ENCODE measurements at places on chromosomes 12 and 14.

GRCh38 chr12:118498171-118498570 is 121.8 kb downstream of the SUDS3 start:
- no peak for DNase-seq

- DNase-seq: no peak
Measured at GRCh38 chr12:18462442-18462841, 201.1 kb downstream of the PIK3C2G start.

GRCh38 chr12:103369929-103370328 is 125.8 kb downstream of the C12orf42 start:
- DNase-seq: no peak

GRCh38 chr14:86221755-86222154 is 691.8 kb downstream of the FLRT2 start:
- peak; percentile 36 for DNase-seq

DNA sequence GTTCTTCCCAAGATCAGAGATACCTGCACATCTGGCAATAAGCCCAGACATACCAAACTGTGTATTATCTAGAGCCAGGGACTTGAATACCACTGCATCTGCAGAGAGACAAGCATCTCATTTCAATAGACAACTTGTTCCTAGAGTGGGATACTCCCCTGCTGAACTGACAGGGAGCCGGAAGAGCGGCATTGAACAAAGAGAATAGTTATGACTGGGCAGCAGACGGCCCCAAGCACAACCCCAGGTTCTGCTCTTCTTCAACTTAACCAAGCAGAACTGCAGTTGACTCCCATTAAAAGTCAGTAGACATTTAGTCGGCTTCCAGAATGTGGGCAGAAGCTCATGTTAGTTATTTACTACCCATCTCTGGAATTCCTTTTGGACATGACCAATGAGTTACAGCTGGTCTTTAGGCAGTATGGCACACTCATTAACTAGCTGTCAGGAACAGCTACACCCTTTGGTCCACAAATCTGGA is 112.9 kb downstream of the HMGA2 start:
- no peak for DNase-seq

DNA sequence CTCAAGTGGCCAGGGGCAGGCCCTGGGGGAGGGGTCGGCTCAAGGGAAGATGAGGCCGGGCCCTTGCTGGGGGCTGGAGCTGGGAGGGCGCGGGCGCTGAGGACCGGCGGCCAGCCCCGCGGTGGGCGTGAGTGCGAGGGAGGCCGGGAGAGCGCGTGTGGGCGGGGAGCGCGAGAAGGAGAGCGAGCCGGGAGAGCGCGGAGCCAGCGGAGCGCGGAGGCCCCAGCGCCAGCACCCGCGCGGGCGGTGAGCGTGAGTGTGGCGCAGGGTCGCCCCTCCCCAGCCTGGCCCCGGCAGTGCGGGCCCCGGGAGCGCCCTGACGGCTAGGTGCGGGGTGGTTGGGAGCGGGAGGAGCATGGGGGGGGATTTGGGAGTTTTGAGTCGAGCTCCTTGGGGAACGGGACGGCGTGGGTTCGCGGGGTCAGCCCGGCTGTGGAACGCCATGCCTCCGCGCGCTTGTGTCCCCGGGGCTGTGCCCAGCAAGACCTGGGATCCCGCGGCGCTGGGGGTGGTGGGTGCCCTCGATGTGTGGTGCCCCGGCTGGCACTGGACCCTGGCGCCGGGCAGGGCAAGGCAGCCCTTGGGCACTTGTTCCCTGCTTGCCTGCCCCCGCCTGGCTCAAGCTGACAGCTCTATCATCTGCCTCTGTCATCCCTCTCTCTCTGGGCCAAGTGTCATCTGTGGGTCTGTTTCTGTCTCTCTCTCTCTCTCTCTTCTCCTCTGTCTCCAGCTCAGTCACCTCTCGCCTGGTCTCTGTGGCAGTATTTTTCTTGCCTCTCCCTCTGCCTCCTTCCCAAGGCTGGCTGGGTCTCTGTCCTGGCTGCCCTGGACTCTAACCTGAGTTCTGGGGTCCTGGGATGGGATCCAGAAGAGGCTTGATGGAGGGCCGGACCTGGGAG is at the start of gene LBHD2:
Gene LBHD2 (plus strand): TSS at position 190 of the 899 bp plus-strand sequence. CDS start 1,803 bp downstream, outside the sequence.
- no peak for DNase-seq

DNA sequence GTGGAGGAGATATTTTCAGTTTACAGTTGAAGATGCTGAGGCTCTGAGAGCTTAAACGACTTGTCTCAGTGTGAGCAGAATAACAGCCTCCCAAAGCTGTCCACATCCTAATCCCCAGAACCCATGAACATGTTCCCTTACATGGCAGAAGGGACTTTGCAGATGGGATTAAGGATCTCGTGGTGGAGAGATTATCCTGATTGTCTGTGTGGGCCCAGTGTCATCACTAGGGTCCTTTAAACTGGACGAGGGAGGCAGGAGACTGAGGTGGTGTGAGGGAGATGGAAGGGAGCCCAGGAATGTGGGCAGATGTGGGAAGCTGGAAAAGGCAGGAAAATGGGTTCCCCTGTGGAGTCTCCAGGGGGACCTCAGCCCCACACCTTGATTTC is 9.6 kb upstream of the KRT80 start:
- no peak for DNase-seq

GRCh38 chr14:29191092-29191491 is 424.5 kb downstream of the FOXG1 start:
- no peak for DNase-seq

- DNase-seq: no peak
Measured at GRCh38 chr14:101460986-101461750, 100.1 kb upstream of the DIO3 start.

GRCh38 chr12:69106482-69107118 is 132.8 kb upstream of the CPSF6 start:
- DNase-seq: no peak

DNA sequence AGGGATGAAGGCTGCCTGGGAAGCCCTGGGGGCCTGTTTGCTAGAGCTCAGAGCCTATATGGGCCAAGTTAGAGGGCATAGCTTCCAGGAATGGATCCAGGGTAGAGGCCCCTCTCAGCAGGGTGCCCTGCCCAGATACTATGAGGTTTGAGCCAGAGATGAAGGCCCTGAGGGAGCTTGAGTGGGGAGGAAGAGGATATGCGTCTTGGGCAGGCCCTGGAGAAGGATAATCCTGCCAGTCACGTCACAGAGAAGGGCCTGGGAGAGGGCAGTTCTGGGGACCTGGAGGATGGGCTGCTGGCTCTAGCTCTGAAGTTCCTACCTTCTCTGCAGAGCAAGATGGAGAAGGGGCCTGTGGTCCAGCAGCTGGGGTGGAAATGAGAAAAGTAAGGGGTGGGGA is 5.9 kb upstream of the CACNB3 start:
- DNase-seq: no peak

GRCh38 chr12:53056296-53056695 is 6.4 kb downstream of the TNS2 start:
- DNase-seq: no peak

DNA sequence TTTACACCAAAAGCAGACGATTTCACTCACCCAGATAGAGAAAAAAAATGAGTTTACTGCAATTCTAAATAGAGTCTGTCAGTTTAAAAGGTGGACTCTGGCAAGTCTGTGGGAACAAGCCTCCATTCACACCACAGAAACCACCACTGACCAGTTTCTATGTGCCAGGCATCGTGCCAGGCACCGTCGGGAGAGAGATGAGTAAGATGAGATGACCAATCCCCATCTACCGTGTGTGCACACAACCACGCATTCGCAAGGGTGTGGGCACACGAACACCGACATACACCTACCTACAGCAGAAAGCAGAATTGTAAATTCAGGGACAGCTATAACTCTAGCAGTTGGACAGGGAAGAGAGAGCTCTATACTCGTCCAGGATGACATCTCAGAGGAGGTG is 58.3 kb downstream of the PRIMA1 start:
- no peak for DNase-seq

DNA sequence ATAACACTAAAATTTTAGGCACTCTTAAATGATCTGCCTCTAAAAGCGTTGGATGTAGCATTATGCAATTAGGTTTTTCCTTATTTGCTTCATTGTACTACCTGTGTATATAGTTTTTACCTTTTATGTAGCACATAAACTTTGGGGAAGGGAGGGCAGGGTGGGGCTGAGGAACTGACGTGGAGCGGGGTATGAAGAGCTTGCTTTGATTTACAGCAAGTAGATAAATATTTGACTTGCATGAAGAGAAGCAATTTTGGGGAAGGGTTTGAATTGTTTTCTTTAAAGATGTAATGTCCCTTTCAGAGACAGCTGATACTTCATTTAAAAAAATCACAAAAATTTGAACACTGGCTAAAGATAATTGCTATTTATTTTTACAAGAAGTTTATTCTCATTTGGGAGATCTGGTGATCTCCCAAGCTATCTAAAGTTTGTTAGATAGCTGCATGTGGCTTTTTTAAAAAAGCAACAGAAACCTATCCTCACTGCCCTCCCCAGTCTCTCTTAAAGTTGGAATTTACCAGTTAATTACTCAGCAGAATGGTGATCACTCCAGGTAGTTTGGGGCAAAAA is 4.1 kb downstream of the CDKN1B start:
- no peak for DNase-seq

GRCh38 chr12:109443794-109444193 is 33.3 kb downstream of the KCTD10 start:
- DNase-seq: no peak

DNA sequence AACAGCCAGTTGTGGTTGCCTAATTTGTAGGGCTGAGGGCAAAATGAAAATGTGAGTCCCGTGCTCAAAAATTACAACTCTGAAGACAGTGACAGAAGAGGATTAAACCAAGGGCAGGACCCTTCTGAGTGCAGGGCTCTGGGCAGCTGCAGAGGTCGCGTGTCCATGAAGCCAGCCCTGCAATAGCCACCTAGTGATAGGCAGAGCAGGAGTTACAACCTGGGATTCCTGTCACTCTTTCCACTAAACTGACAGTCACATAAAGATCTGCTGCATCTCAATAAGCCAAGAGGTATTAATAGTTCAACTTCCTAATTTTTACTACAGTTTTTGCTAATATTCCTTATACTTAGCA is 94.1 kb downstream of the SLC2A13 start:
- DNase-seq: no peak

DNA sequence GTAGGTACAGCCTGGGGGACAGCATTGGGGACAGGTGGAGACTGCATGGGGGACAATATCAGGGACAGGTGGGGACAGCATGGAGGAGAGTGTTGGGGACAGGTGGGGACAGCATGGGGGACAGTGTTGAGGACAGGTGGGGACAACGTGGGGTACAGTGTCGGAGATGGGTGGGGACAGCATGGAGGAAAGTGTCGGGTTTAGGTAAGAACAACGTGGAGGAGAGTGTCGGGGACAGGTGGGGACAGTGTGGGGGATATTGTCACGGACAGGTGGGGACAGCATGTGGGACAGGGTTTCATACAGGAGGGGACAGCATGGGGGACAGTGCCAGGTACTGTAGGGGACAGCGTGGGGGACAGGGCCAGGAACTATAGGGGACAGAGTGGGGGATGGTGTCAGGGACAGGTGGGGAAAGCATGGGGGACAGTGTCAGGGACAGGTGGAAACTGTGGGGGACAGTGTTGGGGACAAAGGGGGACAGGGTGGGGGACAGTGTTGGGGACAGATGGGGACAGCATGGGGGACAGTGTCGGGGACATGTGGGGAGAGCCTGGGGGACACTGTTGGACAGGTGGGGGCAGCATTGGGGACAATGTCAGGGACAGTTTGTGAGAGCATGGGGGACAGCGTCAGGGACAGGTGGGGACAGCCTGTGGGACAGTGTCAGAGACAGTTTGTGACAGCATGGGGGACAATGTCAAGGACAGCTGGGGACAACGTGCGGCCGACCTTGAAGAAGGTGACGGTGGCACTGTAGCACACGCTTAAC is 213.1 kb downstream of the TMEM121 start:
- no peak for DNase-seq

DNA sequence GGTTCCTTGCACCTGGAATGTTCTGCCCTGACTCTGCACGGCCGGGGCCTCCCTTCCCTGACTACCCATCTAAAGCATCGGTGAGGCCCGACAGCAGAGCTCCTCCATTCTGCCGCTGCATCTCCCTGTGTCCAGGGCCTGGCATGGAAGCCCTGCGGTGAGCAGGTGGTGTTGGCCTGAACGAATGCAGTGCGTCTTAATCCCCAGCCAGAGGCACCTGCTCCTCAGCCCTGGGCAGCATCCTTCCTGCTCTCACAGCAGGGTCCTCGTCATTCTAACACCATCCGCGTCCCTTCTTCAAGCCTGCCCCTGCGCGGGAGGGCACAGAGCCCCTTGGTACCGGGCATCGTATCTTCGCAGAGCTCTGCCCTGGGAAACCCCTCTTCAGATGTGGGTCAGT is 15.4 kb downstream of the BEGAIN start:
- no peak for DNase-seq

DNA sequence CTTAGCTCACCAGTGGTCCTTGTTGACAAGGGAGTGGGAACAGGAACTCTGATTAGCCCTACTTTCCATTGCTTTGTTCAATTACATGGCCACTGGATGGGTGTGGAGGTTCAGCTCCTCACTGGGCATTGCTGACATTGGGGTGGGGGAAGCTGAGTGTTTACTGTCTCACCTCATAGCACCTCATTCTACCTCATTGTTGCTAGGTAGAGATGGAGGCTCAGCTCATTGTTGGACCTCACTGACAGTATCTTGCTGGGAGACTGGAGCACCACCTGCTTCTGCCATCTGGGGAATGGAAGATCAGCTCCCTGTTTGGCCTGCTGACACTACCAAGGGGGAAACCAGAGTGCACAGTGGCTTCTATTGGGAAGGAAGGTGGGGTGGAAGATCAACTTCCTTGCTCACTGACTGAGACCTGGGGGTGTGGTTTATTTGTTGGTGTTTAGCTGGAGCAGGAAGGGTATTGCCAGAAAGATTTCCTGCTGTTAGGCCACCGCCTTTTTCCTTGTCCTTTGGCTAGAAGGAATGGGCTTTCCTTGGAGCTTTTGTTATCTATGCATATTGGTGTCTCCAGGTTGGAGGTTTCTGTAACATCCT is 1.3 kb upstream of the OR4E2 start:
- no peak for DNase-seq

DNA sequence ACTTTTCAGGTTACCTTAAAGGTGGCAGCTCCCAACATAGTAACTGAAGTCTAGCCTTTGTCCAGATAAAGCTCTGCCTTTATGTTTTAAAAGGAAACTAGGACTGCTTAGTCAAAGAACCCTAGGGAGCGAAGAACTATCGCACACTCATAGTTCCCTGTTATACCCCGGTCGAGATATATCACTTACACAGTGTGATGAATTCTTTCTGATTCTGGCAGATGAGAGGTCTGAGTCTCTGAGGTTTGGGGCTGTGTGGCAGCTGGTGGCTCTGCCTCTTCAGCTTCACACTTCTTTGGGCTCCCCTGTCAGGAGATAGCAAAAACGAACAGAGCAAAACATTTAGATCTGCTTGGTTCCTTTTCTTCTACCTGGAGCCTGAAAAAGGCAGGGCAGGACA is 17.0 kb downstream of the ACIN1 start:
- DNase-seq: no peak

- no peak for DNase-seq
Measured at GRCh38 chr12:92188517-92189188, 43.0 kb upstream of the BTG1 start.

DNA sequence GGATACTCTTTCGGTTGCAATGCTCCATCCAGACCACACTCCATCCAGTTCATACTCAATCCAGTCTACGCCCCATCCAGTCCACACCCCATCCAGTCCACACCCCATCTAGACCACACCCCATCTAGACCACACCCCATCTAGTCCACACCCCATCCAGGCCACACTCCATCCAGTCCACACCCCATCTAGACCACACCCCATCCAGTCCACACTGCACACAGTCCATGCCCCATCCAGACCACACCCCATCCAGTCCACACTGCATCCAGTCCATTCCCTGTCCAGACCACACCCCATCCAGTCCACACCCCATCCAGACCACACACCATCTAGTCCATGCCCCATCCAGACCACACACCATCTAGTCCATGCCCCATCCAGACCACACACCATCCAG is 116.0 kb upstream of the RTL1 start:
- no peak for DNase-seq

- DNase-seq: no peak
Measured at GRCh38 chr12:62760779-62761178, 174.2 kb downstream of the PPM1H start.
